Spinal cord (tissue), 10 donors: ENCODE measurements at places on chromosomes 11 and 22.

GRCh38 chr11:118488480-118489109 is 38.7 kb upstream of the TTC36 start:
- no peak overlapping the region for H3K27ac ChIP-seq
- no peaks in the 10 kb centered on the region for H3K27me3 ChIP-seq
- DNase-seq = peak; percentile 64
- peaks cover 41% of the 10 kb centered on the region for H3K36me3 ChIP-seq
- H3K4me1 ChIP-seq = no peaks in the 10 kb centered on the region

DNA sequence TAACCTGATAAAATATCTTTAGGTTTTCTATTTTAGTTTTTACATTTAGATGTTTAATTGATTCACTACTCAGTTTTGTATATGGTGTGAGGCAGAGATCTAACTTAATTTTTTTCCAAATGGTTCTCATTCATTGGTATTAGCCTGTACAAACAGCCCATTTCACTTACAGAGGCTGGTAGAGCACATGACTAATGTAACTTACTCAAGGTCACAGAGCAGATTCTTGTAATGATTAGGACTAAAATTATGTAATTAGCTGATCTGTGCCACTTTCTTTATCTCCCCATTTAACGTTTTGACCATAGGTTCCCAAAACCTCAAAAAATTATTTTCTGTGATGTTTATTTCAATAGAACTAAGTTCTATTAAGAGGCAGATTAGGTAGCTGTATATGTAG is 16.5 kb upstream of the TNRC6B start:
- H3K27me3 ChIP-seq = no peaks in the 10 kb centered on the region
- no peak overlapping the region for H3K4me3 ChIP-seq
- no peak overlapping the region for H3K27ac ChIP-seq
- peaks cover 4% of the 10 kb centered on the region for H3K36me3 ChIP-seq

DNA sequence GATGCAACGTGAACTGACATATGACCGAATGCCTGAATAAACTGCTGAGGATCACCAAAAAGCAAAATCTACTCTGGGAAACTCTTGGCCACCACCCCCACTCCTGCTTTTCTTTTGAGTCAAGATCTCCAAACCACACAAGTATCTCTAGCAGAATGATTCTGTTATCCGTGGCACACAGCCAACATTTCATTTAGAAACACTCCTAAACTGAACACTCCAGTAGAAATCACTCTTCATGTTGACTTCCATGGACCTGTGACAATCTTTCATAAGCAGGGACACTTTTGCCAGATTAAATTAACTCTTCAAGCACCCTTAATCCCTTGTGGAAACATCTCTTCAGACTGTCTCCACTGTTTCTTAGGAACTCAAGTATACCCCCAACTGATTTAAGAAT is 44.4 kb downstream of the VSIG10L2 start:
- no peaks in the 10 kb centered on the region for H3K36me3 ChIP-seq
- no peak overlapping the region for H3K27ac ChIP-seq
- no peaks in the 10 kb centered on the region for H3K27me3 ChIP-seq
- DNase-seq = peak; percentile 46
- H3K4me1 ChIP-seq = no peaks in the 10 kb centered on the region
- no peak overlapping the region for H3K4me3 ChIP-seq

GRCh38 chr11:45097721-45098493 is 48.5 kb upstream of the PRDM11 start:
- no peaks in the 10 kb centered on the region for H3K36me3 ChIP-seq
- no peak overlapping the region for H3K27ac ChIP-seq
- peaks cover 18% of the 10 kb centered on the region for H3K4me1 ChIP-seq
- DNase-seq = peak; percentile 86
- H3K27me3 ChIP-seq = peaks cover 5% of the 10 kb centered on the region

- H3K27me3 ChIP-seq = no peaks in the 10 kb centered on the region
- H3K27ac ChIP-seq = peak overlapping the region; percentile 96
- peaks cover 54% of the 10 kb centered on the region for H3K4me1 ChIP-seq
- DNase-seq = no peak
- peak overlapping the region; percentile 48 for H3K4me3 ChIP-seq
Measured at GRCh38 chr22:37986371-37986770, 2.0 kb upstream of the SOX10 start.

DNA sequence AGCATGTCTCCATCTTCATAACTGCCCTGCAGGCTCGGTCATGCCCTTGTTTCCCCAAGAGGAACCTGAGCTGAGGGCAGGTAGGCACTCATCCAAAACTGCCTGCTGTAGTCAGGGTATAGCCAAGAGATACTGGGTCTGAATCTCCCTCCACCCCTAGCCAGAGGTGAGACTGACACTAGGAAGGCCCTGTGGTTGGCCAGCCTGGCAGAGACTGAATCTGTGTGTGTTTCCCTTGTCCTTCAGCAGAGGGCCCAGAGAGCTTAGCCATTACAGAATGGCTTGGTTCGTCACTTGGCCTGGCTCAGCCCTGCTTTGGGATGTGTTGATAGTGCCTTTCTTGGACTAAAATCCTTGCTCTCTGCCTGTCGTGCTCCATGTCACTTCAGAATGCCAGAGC is 79.3 kb upstream of the SUSD2 start:
- H3K36me3 ChIP-seq = peaks cover 80% of the 10 kb centered on the region
- H3K27me3 ChIP-seq = no peaks in the 10 kb centered on the region
- H3K4me1 ChIP-seq = peaks cover 39% of the 10 kb centered on the region
- H3K27ac ChIP-seq = no peak overlapping the region
- H3K4me3 ChIP-seq = no peak overlapping the region
- DNase-seq = no peak

DNA sequence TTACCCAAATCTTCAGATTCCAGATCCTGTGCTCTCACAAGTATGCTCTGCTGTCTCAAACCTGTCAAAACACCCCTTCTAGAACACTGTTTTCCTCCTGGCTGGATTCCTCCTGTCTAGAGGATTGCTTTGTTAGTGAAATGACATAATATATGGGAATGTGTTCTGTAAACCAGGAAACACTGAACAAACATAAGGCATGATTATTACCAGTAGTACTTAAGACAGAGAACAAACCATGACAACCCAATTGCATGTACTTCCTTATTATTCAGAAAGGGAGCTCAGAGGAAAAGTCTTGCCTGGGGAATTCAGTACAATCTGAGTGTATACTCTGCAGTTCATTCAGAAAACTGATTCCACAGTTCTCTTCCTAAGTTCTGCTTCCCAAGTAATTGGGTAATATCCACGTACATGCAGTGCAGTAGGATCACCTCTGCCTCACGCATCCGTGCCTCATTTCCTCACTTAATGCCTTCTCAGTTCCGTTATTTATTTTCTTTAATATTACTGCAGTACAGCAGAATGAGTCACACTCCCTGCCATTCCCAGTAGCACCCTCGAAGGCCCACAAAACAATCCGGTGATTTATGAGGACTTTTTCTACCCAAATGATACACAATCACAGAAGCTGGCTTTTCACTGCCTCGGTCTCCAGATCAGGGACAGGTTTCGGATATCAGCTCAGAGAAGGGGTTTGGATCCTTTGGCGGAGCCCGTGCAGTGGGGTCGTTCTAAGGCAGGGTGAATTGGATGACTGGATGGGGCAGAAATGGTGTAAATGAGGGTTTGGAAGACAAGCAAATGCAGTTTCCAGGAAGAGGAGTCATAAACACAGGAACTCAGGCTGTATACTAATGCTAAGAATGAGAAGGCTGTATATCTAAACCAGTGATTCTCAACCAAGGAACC is 896.9 kb downstream of the KCNA4 start:
- H3K4me1 ChIP-seq = no peaks in the 10 kb centered on the region
- no peak for DNase-seq
- no peaks in the 10 kb centered on the region for H3K36me3 ChIP-seq
- no peak overlapping the region for H3K4me3 ChIP-seq

- peaks cover 8% of the 10 kb centered on the region for H3K4me1 ChIP-seq
- DNase-seq = no peak
- H3K27me3 ChIP-seq = no peaks in the 10 kb centered on the region
- H3K4me3 ChIP-seq = no peak overlapping the region
- peaks cover 68% of the 10 kb centered on the region for H3K36me3 ChIP-seq
- no peak overlapping the region for H3K27ac ChIP-seq
Measured at GRCh38 chr11:66221726-66222236, 46.7 kb upstream of the RAB1B start.

DNA sequence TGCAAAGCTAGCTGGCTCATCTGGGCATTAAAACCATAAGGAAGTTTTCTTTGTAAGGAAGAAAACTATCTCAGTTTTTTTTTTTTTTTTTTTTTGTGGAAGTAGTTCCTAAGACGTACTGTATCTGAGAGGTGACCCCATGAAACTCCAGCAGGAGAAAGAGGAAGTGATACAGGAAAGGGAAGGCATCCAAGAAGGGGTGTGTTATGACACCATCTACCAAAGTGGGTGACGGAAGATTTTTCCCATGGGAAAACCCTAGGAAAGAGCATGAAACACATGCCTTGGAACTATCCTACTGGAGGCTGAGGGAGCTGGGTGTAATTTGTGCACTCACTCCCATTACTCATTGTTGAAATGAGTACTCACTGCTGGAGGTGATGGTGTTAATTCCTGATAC is 63.8 kb upstream of the ARHGAP20 start:
- no peaks in the 10 kb centered on the region for H3K4me1 ChIP-seq
- H3K4me3 ChIP-seq = no peak overlapping the region
- no peak overlapping the region for H3K27ac ChIP-seq
- no peak for DNase-seq
- no peaks in the 10 kb centered on the region for H3K36me3 ChIP-seq

- H3K4me3 ChIP-seq = no peak overlapping the region
- no peaks in the 10 kb centered on the region for H3K27me3 ChIP-seq
- H3K36me3 ChIP-seq = no peaks in the 10 kb centered on the region
- H3K27ac ChIP-seq = no peak overlapping the region
- no peak for DNase-seq
Measured at GRCh38 chr11:2251138-2251537, 19.2 kb downstream of the ASCL2 start.

DNA sequence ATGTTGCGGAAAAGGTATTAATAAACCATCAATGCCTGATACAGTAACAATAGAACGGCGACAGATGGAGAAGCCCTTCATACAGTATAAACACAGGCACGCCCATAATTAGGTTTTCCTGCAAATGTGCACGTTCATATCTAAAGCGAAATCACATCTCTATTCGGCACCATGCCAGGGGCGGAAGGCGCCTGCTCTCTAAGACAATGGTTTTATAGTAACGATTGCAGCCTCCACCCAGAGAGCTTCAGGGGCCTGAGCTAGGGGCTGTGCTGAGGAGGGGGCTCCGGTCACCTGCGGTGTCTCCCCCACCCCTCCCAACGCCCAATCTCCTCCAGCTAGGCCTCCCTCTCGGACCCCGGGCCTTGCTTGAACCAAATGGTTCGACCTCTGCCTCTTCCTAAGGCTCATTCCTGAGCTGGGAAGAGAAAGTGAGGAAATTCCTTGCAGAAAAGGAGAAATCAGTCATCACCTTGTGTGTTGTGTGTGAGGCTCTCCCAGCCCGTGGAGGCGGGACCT is 9.6 kb downstream of the KRTAP5-5 start:
- no peak overlapping the region for H3K27ac ChIP-seq
- peaks cover 3% of the 10 kb centered on the region for H3K4me1 ChIP-seq
- no peak overlapping the region for H3K4me3 ChIP-seq
- no peaks in the 10 kb centered on the region for H3K27me3 ChIP-seq

GRCh38 chr11:76747153-76747914 is 35.8 kb upstream of the TSKU start:
- H3K27ac ChIP-seq = no peak overlapping the region
- H3K4me3 ChIP-seq = no peak overlapping the region
- DNase-seq = no peak
- no peaks in the 10 kb centered on the region for H3K36me3 ChIP-seq
- peaks cover 2% of the 10 kb centered on the region for H3K27me3 ChIP-seq

- H3K4me1 ChIP-seq = peaks cover 4% of the 10 kb centered on the region
- H3K36me3 ChIP-seq = no peaks in the 10 kb centered on the region
- H3K27me3 ChIP-seq = no peaks in the 10 kb centered on the region
- H3K27ac ChIP-seq = peak overlapping the region; percentile 6
- H3K4me3 ChIP-seq = no peak overlapping the region
Measured at GRCh38 chr11:65165410-65166317, 4.4 kb upstream of the SPDYC start.

DNA sequence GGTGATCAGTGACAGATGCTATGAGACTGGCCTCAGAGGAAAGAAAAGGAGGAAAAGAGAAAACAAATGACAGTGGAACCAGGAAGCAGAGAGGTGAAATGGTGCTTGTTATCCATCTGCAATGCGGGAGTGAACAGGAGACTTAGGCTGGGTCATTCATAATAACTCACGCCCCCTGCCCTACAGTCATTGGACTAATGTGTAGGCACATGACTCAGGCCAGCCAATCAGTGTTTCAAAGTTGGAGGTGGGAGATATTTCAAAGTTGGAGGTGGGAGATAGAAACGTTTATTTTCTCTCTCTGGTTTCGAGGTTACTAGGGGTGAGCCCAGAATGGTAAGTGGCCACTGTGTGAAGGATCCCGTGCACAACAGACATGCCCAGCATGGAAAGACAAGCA is 30.3 kb downstream of the SLC22A6 start:
- H3K36me3 ChIP-seq = no peaks in the 10 kb centered on the region
- H3K4me3 ChIP-seq = no peak overlapping the region
- H3K4me1 ChIP-seq = peaks cover 4% of the 10 kb centered on the region
- H3K27ac ChIP-seq = no peak overlapping the region
- H3K27me3 ChIP-seq = no peaks in the 10 kb centered on the region
